ENCODE measurements at places on chromosomes 11 and 22. TPM values are rescaled to one million over a fixed set of nuclear protein-coding genes. Genes with fewer than 3 reads are reported as not detected.

Gene GPR83
- total RNA-seq: 0.13 TPM

Gene IGLL1
- not detected for total RNA-seq

Gene TMPRSS5
- 0.25 TPM for total RNA-seq

Gene GRAMD1B
- total RNA-seq: 39.4 TPM

Gene LIMK2
- total RNA-seq: 27.2 TPM

Gene RAB39A
- 0.21 TPM for total RNA-seq

Gene CHRNA10
- total RNA-seq: 1.4 TPM

Gene VWCE
- total RNA-seq: 12.5 TPM

Gene IFITM2
- 179 TPM for total RNA-seq

Gene GLYAT
- total RNA-seq: not detected

Gene ZMAT5
- total RNA-seq: 22.4 TPM

Gene APOL1
- total RNA-seq: 33.0 TPM

Gene ELP4
- 21.4 TPM for total RNA-seq

Gene USP2
- 1.1 TPM for total RNA-seq

Gene APOBEC3C
- total RNA-seq: 117 TPM

Gene OR52I2
- not detected for total RNA-seq

Gene RAPSN
- total RNA-seq: not detected

Gene TCN1
- not detected for total RNA-seq

Gene C1QTNF5
- total RNA-seq: not detected

Gene TRIM34
- total RNA-seq: 3.6 TPM

Gene ACP2
- 21.5 TPM for total RNA-seq

Gene PHETA2
- 3.0 TPM for total RNA-seq
